ENCODE measurements at places on chromosomes 7 and 10. TPM values are rescaled to one million over a fixed set of nuclear protein-coding genes. Genes with fewer than 3 reads are reported as not detected.
A peak's percentile ranks its signal among the peaks of the same experiment; 100 is the strongest.

DNA sequence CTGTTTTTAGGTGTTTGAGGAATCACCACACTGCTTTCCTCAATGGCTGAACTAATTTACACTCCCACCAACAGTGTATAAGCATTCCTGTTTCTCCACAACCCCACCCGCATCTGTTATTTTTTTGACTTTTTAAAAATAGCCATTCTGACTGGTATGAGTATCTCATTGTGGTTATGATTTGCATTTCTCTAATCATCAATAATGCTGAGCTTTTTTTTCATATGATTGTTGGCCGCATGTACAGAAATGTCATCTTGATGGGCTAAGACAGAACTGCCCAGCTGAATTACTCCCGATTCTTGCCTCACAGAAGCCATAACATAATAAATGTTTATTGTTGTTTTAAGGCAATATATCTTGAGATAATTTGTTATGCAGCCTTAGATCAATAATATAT lies 93.1 kb upstream of the DKK1 start:
- DNase-seq, result no peak

Gene HYCC1
- 42.0 TPM for total RNA-seq

DNA sequence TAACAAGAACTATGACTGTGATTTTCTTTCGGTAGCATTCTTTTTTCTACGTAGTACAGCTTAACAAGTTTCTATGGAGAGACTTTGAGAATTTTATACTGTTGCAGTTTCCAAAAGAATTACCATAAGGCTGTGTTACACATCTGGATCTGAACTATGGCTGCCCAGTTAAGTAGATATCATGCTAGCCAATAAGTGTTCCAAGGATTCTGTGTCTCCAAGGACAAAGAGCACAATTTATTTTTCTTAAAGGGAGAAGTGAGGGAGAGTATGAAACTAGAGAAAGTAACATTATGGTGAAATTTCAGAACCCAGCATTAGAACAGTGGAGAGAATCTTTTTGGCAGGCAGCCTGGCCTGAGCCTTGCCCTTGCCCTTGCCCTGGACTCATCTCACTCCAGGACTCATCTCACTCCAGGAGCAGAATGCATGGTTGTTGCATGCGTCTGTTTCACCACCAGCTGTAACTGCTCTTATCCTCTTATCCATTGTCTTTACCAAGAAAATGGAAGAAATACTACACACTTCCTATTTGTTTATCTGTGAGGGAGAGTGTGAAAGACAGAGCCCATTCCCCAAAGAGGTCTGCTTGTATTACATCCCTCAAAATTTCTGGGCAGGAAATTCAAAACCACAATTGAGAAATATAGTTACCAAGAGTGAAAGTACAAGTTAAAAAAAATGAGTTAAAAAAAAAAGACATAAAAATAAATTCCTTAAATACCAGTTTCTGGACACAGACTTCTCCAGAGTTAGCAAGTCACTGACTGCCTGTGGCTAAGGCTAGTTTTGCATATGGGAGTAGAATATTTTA lies 1067.5 kb downstream of the NRG3 start:
- DNase-seq, result no peak

Gene NKX2-3
- total RNA-seq, result not detected

GRCh38 chr7:111392294-111392693 lies 170.0 kb downstream of the IMMP2L start:
- DNase-seq, result no peak

Gene PBLD
- 6.2 TPM for total RNA-seq

DNA sequence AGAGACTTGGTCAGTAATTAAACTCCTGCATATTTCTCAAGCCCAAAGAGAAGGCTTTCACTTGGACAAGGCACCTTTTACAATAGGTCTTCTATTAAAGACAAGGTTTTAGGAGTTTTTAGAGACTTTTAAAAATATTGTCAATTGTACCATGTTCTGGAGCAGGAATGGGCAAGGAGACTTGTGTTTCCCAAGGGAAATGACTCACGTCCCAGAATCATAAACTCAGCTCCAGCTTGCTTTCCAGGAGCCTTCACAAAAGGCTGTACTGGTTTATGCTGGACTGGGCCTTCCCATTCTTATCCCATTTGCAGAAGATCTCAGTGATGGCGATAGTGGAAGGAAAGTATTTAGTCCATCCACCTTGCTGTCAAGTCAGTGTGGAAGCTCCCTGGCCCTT lies 7.8 kb upstream of the GLI3 start:
- peak; percentile 69 for DNase-seq

Gene OLAH
- 1.1 TPM for total RNA-seq

Gene UCN3
- total RNA-seq, result not detected
